NAMALWA (cell line): ENCODE measurements at places on chromosomes 6 and 20.

DNA sequence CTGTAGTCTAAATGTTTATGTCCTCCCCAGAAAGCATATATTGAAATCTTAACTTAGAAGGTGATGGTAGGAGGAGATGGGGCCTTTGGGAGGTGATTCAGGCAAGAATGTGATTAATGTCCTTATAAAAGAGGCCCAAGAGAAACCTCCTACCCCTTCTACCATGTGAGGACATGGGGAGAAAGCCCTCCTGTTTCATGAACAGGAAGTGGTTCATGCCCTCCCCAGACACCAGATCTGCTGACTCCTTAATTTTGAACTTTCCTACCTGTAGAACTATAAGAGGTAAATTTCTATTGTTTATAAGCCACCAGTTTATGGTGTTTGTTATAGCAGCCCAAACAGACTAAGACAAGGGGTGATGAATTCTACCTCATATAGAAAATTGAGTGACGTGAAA is 8.7 kb upstream of the ECT2L start:
- DNase-seq = no peak

GRCh38 chr6:157535340-157536222 is 154.6 kb downstream of the ZDHHC14 start:
- no peak for DNase-seq

DNA sequence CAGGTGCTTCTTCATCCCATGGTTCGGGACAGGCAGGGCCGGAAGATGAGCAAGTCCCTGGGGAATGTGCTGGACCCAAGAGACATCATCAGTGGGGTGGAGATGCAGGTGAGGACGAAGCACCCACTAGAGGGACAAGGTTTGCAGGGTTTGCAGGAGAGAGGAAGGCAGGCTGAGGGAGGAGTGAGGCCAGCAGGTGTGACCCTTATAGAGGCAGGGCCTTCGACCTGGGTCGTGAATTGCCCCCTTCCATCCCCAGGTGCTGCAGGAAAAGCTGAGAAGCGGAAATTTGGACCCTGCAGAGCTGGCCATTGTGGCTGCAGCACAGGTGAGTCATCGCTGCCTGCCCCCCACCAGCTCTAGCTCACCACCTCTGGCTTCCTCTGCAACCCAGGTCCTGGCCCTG is 8.4 kb downstream of the VARS2 start:
- DNase-seq = no peak

DNA sequence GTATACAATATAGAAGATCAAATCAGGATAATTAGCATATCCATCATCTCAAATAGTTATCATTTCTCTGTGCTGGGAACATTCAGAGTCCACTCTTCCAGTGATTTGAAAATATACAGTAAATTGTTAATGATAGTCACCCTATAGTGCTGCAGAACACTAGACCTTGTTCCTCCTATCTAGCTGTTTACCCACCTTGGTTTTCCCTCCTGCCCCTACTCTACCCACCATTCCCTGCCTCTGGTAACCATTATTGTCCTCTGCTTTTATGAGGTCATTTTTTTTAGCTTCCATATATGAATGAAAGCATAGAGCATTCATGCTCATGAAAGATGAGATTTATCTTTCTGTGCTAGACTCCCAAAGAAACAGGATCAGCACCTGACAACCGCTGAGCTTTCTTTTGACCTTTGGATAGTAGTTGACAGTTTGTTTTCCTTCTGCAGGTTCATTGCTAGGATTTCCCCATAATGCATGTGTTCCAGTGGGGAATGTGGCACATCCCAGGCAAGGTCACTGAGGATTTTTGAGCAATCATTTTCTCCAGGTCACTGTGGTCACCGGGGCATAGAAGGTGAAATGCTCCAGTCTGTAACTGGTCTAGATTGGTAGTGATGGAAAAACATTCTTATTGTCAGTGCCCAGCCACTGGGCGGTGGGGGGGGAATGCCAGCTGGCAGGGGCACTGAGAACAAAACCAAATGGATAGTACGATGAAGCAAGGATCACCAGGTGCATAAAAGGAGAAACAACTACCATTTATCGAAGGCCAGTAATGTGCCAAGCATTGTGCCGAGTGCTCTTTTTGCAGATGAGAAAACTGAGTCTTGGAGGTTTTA is 33.6 kb upstream of the BCAS1 start:
- no peak for DNase-seq

- no peak for DNase-seq
These were observed 171.1 kb downstream of the KIF6 start for GRCh38 chr6:39553860-39554802.

- DNase-seq = peak; percentile 31
These were observed 610 bp downstream of the CASP8AP2 start for GRCh38 chr6:89830170-89830809.

GRCh38 chr6:26351544-26351953 is 13.4 kb upstream of the BTN3A2 start:
- DNase-seq = no peak

DNA sequence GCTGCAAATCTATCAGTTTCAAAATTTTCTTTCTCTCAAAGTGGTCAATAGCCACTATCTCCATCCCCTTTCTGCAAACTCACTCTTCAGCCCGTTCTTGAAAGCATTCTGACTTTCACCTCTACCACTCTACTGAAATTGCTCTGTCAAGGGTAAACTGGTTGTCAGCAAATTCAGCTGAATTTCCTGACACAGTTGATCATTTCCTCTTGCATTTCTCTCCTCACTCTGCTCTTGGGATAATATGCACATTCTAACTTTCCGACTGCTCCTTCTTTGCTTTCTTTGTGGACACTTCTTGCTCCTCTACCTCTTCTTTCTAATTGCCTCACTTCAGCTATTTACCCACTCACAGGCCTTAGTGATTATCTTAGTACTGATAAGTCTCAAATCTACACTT is 73.7 kb upstream of the TINAG start:
- DNase-seq = no peak

GRCh38 chr6:135451617-135452190 is 45.8 kb downstream of the AHI1 start:
- peak; percentile 72 for DNase-seq

- no peak for DNase-seq
These were observed 116.9 kb downstream of the TTLL2 start for GRCh38 chr6:167441715-167442206.

DNA sequence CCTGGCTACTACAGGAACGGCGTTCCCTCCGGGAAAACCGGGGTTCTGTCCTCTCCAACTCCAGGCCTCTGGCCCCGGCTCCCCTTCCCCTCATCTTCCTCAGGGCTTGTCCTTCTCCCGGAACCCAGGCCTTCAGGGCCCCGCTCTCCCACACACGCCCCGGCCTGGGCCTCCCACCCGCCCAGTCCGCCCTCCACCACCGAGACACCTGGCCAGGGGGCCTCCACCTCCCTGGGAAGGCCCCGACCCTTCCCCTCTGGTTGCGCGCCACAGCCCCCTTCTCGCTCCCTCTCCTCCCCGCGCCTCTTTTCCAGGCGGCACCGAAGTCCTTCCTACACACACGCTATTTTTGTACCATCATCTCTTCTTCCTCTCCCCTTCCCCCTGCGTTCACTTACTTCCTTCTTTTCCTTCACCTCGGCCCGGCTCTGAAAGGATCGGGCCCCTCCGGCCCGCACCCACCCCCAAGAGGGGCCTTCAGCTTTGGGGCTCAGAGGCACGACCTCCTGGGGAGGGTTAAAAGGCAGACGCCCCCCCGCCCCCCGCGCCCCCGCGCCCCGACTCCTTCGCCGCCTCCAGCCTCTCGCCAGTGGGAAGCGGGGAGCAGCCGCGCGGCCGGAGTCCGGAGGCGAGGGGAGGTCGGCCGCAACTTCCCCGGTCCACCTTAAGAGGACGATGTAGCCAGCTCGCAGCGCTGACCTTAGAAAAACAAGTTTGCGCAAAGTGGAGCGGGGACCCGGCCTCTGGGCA is 1.3 kb upstream of the SIRPA start:
- no peak for DNase-seq

DNA sequence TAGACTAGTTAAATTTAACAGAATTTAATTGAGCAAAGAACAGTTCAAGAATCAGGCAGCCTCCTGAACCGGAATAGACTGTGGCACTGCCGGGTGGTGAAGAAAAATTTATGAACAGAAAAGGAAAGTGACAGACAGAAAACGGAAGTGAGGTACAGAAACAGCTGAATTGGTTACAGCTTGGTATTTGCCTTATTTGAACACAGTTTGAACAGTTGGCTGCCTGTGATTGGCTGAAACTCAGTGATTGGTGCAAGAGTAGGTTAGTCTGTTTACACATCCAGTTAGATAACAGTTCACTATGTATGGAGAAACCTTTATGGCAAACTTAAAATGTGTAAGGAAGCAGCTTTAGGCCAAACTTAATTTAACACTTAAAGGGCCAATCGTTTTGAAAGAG is 116.0 kb upstream of the CITED2 start:
- DNase-seq = peak; percentile 29

GRCh38 chr6:22149501-22150367 is 147.1 kb downstream of the PRL start:
- DNase-seq = peak; percentile 22

DNA sequence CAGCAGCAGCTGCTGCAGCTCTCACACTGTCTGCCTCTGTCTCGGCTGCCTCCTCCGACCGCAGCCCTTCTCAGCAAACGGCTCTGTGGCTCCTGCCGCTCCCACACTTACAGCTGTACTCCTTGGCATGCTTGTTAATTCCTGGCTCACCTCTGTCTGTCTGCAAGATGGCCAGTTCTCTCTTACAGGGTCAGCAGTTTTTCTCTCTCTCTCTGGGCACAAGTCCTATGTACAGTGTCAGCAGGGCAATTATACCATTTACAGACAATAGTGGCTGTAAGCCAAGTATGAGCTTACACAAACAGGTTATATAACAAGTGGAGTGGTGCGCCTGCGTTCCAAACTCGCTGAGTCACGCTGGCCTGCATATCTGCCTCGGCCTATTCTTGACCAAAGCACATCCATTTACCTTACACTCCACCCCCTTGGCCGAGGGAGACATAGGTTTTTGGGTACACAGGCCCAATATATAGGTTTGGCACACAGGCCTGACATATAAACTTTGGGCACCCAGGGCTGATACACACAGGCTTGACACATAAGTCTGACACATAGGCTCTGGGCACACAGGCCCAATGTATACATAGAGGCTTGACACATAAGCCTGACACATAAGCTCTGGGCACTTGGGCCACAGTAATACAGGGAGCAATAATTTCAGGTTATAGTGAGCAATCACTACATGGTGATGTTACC is 4.4 kb downstream of the ZKSCAN3 start:
- DNase-seq = peak; percentile 20

- no peak for DNase-seq
These were observed 30.4 kb downstream of the FYN start for GRCh38 chr6:111842891-111843290.

- DNase-seq = no peak
These were observed 8.5 kb upstream of the SPO11 start for GRCh38 chr20:57321142-57321541.

GRCh38 chr6:121504227-121504626 is 68.8 kb downstream of the GJA1 start:
- peak; percentile 7 for DNase-seq

GRCh38 chr6:166031275-166031674 is 136.4 kb downstream of the TBXT start:
- DNase-seq = no peak

DNA sequence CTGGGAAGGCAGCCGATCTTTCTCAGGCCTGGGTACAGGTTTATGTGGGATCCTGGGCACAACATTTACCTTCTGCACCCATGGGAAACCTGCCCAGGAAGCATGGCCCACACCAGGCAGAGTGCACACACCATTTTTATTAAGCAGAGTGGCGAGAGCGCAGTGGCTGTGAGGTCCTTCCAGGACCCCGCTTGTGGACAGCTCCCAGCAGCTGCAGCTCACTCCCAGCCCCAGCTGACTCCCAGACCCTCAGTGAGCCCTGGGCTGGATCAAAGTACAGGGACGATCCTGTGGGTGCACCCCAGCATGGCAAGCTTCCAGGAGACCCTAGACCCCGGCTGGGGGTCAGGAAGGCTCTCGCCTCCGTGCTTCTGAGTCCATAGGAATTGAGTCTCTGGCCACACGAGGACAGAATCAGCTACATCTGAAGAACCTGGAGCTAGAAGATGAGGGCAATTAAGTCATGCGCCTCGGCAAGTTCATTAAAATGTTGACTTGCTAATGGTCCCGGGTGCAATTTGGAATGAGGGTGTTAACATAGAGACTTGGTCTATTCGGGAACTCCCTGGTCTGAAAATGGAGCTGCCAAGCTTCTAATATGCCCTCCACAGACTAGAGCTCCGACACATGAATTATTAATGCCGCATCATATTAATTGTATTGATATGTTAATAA is 65.4 kb upstream of the SLCO4A1 start:
- DNase-seq = no peak

DNA sequence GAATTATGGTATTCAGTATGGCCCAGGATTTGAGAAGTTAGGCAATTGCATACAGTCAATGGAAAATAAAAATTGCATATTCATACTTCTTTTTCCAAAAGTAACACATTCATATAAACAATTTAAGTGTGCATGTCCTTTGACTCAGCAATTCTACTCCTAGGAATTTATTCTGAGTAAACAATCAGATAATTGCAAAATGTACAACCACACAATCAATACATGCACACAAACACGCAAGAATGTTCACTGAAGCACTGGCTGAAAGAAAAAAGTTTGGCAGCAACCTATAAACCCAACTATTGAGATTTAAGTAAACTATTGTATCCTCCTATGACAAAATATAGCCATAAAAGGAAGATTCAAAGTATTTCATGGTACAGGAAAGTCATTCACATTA is 1.6 kb downstream of the CYP39A1 start:
- DNase-seq = no peak

- no peak for DNase-seq
These were observed 40.4 kb upstream of the RAB23 start for GRCh38 chr6:57262488-57262887.

GRCh38 chr6:146896062-146896813 is 297.5 kb downstream of the ADGB start:
- DNase-seq = no peak

DNA sequence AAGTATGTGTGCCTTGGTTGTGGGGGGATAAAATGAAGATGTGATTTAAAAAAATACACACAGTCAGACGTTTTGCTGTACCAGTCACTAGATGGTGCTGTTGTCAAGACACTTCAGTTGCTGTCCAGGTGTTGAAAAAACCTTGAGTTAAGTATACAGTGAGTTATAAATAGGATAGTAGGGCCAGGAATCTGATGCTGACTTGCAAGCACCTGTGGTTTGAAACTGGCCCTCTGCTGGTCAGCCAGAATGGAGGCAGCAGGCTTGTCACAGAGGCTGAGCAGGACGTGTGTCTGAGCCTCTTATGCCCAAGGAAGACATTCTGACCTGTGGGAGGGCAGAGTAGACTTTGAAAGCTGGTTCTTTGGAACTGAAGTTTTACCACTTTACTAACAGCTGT is 27.8 kb downstream of the RNF8 start:
- peak; percentile 86 for DNase-seq

DNA sequence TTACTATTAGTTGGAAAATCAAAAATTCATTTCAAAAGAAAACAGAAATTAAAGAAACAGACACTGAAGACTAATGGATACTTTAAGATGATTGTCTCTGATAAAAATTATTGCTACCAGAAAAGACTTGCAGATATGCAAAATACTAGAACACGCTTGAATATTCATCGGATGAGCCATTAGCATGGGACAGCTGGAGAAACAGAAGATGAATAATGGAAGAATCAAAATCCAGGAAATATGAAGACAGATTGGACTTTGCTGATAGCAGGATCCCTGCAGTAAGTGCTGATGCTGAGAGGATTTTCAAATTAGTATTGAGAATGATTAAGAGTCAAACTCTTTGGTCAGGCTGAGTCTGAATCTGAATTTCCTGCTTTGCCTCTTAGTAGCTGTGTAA is 169.4 kb downstream of the EYS start:
- DNase-seq = no peak

GRCh38 chr6:134676307-134677281 is 273.3 kb downstream of the ALDH8A1 start:
- no peak for DNase-seq
